Hematopoietic multipotent progenitor cell treated with erythropoietin and hydrocortisone succinate and interleukin-3 and kit ligand, for 4 days (in vitro differentiated cells): ENCODE measurements at places on chromosomes 2 and 18.

DNA sequence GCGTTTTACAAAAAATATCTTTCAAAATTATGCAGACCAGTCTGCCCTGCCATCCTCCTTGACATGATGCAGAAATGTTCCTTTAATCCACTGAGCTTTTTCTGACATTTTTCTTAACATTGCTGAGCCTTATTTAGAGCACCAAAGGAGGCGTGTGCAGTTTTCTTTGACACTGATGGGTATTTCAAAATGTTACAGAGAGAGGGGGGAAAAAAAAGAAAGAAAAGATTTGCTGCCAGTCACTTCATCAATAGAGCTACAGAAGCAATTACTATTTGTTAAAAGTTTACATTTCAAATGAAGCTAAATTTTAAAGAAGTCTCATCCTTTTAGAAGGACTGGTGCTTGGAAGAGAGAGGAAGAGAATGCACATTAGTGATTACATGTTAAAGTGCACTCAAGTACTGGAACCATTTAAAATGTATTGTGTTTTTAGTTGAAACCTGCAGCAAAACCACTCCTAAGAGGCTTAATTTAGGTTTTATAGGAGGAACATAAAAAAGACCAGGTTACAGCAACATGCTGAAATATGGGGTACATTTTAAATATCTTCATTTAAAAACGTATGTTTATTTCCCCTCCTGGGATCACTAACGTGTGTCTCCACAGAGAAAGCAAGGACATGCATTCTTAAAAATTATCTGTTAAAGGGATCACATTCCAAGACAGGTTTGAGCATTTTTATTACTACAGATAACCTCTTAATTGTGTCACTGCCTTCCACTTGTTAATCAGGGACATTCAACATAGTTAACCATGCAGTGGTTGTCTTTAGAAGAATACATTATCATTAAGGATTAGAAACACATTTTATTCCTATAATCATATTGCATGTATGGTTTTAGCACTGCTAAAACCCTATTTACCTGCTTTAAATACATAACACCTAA is 258.4 kb downstream of the MEIS1 start:
- DNase-seq = no peak

GRCh38 chr2:82959727-82960126 is 1499.4 kb downstream of the SUCLG1 start:
- no peak for DNase-seq

- DNase-seq = no peak
Measured at GRCh38 chr2:219851801-219852481, 224.5 kb downstream of the SLC4A3 start.

DNA sequence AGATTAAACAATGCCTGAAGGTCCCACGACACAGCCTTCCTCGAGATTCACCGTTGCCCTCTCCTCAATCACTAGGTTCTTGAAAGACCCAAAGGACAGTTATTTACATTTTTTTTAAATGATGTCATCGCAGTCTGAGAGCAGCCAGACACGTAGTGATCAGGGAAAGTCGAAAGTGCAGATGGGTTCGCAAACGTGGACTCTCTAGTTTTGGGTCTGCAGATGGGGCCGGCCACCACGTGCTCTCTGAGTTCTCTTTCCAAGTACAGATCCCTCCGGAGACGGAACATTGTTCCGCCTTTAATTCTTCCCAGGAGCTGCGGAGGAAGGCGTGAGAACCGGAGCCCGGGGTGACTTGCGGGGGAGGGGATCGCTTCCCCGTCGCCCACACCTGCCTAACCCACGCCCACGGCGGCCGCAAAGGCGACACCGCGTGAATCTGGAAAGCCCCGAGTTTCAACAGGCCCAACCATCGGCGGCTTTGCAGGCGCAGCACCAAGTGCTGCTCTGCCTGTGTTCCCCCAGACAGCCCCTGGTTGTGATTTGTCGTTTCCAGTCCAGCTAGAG is 54.3 kb downstream of the PKDCC start:
- DNase-seq = peak; percentile 41

DNA sequence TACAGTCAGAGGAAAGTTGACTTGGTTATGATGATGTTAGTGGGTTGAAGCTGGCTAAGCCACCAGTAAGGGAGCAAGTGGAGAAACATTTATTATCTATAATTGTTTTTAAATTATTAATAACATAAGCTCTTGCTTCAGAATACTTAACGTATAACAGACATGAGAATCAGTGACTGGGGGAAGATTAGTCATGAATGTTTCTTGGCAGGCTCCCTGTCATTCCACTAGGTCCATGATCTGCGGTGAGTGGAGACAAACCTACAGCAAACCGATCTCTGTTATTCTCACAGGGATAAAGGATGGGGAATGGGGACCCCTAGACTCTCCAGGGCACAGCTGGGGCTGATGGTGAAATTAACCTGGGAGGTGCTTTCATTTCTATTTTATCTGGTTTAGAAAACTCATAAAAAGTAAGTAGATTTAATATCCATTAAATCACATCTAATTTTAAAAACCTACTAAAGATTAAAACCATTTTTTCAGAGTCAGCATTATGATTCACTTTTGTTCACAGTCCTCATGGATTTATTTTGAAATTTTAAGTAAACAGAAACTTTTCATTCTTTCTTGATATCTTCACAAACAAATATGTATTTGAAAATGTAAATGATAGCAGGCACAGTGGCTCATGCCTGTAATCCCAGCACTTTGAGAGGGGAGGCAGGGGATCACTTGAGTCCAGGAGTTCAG is 420.3 kb downstream of the PTPRM start:
- DNase-seq = no peak

DNA sequence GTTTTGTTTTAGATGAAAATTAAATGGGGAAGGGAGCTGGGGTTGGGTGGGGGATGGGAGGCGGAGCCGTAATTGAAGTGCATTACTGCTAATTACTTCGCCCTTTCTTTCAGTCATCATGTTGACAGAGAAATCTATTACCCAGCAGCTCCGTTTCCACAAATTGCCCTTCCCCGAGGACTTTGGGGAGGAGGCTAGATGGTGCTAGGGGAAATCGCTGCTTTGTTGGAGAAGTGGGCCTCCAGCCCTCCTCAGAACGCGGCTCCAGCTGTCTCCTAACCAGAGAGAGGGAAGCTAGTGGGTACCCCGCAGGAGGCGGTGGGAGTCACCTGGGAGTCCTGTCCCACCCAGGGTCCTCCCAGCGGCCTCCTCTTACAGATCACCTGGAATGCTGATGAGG is 130.9 kb upstream of the MYCN start:
- no peak for DNase-seq

DNA sequence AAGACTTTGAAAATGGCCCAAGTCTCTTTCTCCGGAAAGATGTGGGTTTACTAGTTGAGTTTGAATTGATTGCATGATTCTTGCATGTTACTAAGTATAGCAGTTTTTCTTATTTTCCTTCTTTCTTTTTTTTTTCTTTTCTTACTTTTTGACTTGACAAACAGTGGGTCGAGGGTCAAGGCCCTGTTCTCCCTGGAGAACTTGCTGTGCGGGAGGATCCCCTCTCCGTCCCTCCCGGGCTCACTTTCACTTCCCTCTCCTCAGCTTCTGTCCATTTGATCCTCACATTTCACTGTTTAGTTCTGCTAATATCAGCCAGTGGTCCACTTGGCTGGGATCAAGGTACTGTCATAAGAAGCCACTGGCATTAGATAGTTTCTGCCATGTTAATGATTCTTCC is 767.4 kb downstream of the TDRD15 start:
- DNase-seq = no peak

DNA sequence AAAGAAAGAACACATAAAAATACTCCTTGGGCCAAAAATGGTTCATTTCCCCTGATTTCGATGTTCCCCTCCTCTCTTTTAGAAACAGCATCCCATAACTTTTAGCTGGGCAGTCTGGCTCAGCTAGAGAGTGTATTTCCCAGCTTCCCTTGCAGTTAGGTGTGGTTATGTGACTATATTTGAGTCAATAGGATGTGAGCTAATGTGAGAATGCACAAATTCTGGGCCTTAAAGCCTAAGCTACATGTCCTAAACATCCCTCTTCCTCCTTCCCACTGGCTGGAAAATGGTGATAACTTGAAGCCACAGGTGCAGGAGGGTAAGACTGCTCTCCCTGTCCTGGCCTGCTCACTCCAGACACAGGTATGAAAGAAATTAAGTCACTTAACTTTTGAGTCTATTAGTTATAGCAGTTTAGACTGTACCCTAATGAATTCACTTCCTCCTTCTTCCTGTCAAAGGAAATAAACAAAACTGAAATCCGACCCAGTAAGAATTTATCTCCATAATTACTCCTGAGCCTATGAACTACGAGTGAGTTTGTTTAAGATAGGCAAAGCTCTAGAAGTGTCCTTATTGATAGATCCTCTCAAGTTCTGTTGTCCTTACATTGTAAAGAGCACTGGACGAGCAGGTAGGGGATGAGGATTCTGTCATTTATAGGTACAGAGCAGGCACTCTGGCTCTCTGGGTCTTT is 177.6 kb downstream of the MTX2 start:
- no peak for DNase-seq

GRCh38 chr2:37350034-37350433 is 5.6 kb downstream of the QPCT start:
- DNase-seq = peak; percentile 64
